Hematopoietic multipotent progenitor cell (in vitro differentiated cells): ENCODE measurements at places on chromosomes 6 and 20.
A peak's percentile ranks its signal among the peaks of the same experiment; 100 is the strongest.

DNA sequence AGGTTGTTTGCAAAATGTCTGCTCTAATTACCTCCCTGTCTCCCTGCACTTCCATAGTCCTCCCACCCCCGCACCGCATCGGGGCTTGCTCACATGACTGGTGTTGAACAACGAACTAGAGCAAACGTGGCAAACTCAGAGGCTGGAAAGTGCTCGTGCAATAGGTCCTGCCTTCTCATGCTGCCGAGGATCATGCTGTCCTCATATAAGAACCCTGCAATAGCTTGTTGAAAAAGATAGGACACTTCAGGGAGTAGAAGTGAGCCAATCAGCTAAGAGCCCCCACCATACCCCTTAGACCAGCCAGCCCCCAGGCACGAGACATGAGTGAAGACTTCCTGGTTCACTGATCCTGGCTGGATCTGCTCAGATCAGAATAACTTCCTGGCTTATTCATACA lies 219.2 kb downstream of the C6orf118 start:
- no peak for DNase-seq

GRCh38 chr20:53303413-53303760 lies 290.3 kb downstream of the ZNF217 start:
- DNase-seq: no peak

GRCh38 chr6:165551828-165552227 lies 111.2 kb downstream of the PDE10A start:
- no peak for DNase-seq

DNA sequence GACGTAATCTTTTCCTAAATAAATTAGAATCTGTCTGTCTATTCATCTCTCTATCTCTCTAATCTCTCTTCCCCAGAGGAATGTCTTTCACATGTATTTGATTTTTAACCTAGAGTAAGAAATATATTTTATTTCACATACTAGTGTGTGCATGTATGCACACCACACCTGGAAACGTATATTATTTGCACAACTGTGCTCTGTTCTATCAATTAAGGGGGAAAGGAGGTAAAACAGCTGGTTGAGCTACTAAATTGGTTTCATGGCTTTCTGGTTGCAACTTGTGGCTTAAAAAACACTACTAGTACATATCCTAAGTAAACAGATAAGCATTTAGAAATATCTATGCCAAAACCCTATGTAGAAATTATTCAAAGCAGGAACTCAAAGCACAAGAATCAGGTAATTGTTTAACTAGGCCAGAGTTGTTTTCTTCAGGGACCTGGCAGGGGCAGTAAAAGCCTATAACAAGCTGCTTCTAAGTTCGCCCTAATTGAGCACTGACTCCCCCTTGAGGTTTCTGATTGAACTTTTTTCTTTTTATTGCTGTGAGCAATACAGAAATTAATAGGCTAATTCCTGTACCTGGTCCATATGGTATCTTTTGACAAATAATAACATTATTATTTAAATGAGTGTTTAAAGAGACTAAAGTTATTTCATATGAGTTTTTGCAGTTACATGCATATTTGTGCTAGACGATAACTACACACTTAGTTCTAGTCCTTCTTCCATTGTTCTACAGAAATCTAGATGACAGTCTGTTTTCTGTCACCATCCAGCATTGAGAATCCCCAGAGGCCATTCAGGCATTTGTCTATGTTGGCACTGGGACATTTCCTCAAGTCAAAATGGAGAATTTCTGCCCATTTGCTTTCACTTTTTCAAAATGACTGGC lies 88.6 kb downstream of the MCHR2 start:
- peak; percentile 53 for DNase-seq

GRCh38 chr20:37407573-37408002 lies 61.6 kb downstream of the SRC start:
- DNase-seq: no peak

DNA sequence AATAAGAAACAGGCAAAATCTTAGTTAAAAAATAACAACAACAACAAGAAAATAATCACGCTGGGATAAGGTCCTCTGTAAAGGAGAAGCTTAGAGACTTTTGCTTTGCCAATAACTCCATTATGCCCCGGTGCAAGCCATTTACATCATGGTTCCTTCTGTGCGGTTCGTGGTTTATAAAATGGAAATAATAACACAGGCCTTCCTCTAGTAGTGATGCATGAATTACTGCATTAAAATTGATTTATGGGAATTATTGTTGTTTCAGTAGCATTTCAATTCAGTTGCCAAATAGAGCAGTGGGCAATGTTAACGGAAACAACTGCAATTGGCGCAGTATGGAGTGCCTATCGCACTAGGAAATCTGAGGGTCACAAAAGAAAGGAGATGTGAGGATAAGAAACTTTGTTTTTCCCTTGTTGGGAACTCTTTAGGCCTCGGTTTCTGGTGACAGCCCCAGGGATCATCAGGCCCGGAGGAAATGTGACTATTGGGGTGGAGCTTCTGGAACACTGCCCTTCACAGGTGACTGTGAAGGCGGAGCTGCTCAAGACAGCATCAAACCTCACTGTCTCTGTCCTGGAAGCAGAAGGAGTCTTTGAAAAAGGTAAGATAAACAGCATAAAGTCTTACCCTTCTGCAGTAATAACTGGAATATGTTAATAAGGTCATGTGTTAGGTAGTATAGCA lies 1.1 kb downstream of the CD109 start:
- DNase-seq: peak; percentile 29

GRCh38 chr6:134478764-134479399 lies 161.0 kb upstream of the SGK1 start:
- no peak for DNase-seq

GRCh38 chr6:5151955-5152401 lies 66.8 kb downstream of the PPP1R3G start:
- no peak for DNase-seq

DNA sequence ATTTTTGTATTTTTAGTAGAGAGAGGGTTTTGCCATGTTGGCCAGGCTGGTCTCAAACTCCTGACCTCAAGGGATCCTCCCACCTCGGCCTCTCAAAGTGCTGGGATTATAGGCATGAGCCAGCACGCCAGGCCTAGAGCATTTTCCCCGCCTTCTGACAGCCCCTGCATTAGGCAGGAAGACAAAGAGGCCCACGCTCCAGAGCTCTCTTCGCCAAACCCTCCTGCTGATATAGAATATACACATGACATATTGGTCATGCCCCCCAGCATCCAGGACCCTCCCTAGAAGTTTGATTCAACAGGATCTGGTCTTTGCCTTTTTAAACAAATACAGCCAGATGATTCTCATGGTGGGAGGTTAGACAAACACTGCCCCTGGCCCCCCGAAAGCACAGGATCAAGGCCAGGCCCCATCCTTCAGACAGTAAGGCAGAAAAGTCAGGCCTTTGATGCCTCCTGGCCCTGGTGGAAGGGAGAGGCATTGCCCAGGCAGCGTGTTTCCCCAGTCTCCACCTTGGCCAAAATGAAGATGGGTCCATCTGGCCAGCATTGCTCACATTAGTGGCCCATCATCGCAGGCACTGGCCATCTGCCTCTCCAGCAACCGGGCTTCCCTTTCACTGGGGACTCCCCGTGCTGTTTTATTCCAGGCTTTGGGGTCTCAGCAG lies 4.4 kb downstream of the SULF2 start:
- DNase-seq: no peak

GRCh38 chr6:13927203-13927602 lies 2.5 kb downstream of the RNF182 start:
- DNase-seq: no peak

GRCh38 chr6:157020881-157021343 lies 243.7 kb downstream of the ARID1B start:
- peak; percentile 78 for DNase-seq

- DNase-seq: no peak
Observed at GRCh38 chr6:147651249-147652063, 143.0 kb downstream of the SAMD5 start.

DNA sequence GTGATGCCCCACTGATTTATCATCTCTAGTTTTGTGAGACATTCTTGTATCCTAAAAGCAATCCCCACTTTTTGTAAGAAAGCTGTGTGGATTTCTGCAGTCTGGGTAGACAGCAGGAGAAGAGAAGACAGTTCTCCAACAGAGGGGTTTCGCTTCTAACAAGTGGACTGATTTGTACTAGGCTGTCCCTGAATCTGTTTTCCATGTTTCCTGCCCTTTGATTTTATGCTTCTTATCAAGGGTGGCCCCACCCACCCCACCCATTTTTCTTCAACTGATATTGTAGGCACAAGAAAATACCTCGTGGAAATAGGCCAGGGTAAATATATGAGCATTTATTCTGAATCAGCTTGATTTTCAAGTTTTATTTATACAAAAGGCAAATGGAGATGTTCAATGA lies 25.7 kb upstream of the JAG1 start:
- DNase-seq: no peak

GRCh38 chr6:11868392-11868791 lies 89.8 kb upstream of the ADTRP start:
- DNase-seq: no peak

DNA sequence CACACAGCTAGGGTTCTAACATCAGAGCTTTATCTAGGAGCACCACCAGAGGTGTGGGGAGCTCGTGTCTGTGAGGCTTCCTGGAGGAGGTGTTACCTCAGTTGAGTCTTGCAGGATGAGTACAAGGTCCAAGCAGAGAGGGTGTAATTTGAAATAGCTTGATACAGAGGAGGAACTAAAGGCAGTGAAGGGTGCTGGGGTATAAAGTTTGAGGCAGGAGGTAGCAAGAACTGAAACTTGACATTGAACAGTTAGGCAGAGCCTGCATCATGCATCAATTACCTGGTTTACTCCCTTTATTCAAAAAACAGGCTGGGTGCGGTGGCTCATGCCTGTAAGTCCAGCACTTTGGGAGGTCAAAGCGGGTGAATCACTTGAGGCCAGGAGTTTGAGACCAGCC lies 241.2 kb downstream of the UST start:
- DNase-seq: no peak

DNA sequence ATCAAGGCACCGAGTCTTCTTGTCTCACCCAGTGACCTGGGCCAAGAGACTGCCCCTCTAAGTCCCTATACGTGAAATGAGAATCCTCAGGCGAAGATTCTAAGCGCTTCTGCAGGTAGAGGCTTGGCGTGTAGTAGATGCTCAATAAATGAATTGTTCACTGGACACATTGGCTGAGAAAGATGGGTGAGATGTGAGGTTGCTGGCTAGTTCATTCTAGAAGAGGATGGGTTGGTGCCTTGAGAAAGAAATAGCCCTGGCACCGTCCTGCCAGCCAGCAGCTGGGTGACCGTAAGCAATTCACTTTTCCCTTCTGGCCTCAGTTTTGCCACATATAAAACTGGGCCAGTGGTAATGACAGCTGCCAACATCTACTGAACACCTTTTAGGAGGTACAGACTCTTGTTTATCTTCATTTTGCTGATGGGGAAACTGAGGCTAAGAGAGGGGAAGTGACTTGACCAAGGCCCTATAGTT lies 1.4 kb downstream of the SRC start:
- no peak for DNase-seq

GRCh38 chr6:113903666-113904330 lies 46.7 kb downstream of the MARCKS start:
- DNase-seq: no peak

DNA sequence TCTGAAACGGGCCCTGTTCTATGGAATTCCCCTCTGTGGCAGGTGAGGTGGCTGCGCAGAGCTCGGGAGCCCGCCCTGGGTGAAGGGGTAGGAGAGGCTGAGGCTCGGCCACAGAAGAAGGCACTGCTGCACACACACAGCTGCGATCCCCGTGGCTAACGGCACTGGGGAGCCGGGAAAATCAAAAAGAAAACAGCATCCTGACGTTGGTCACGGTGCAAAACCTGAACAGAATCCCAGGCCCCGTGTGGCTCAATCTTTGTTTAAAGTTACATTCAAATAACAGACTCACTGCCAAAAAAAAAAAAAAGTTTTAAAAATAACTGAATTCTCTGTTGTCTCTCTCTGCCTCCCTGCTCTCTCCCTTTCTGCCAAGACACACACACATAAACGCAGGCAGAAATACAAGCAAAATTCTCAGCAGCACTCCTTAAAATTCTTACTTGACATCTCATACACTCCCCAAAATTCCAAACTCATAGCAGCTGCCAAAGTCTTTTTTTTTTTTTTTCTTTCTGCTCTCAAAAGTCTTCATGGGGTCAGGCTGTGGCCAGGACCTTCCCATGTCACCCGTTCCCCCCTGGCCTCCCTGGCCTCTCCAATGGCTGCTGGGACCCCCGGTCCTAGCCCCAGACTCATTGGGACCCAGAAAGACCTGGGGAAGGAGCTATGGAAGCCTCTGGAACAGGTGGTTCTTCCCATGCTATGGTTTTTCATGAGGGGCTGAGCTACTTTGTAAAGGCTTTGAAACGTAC lies 248.8 kb downstream of the TTLL2 start:
- DNase-seq: no peak

GRCh38 chr6:27617700-27618689 lies 145.1 kb upstream of the ZNF184 start:
- no peak for DNase-seq

- no peak for DNase-seq
Observed at GRCh38 chr20:50843331-50844276, 48.7 kb downstream of the BCAS4 start.

DNA sequence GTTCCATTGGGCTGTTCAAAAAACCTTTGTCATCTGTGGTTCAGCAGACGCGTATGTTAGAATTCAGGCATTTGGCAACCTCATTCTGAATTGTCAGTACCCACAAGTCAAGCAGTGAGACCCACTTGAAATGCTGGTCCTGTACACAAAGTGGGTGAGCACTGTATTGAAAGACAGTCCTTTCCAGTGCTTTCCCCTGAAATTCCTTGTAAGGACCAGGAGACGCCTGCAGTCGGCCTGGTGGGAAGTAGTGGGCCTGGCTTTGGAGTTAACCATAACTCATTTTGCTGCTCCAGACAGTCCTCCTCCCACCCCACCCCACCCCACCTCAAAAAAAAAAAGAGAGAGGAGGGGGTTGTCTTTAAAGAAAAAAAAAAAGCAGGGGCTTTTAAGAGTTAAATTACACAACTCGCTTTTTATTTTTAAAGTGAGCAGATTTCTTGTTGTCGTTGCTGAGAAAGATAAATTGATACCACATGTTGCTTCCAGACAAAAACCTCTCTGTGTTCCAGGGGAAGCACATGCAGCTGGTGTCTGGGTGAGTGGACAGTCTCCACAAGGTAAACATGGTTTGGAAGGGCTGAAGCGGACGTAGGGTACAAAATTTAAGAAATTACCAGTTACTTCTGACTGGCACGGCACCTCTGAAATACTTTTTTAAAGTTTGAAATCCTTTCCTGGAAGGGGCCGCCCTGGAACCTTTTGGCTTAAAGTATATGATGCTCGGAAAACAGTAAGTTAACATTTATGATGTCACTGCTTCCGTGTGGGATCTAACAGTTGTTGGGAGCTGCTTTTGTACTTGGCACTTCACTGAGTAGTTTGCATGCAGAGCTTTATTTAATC lies 95.3 kb downstream of the FOXO3 start:
- DNase-seq: no peak

- no peak for DNase-seq
Observed at GRCh38 chr6:41167173-41167963, 4.5 kb upstream of the TREM2 start.

- DNase-seq: no peak
Observed at GRCh38 chr6:148866657-148867268, 119.9 kb downstream of the UST start.

- no peak for DNase-seq
Observed at GRCh38 chr6:149259753-149260152, 57.8 kb upstream of the TAB2 start.
